ENCODE measurements at places on chromosomes 13 and 19.

DNA sequence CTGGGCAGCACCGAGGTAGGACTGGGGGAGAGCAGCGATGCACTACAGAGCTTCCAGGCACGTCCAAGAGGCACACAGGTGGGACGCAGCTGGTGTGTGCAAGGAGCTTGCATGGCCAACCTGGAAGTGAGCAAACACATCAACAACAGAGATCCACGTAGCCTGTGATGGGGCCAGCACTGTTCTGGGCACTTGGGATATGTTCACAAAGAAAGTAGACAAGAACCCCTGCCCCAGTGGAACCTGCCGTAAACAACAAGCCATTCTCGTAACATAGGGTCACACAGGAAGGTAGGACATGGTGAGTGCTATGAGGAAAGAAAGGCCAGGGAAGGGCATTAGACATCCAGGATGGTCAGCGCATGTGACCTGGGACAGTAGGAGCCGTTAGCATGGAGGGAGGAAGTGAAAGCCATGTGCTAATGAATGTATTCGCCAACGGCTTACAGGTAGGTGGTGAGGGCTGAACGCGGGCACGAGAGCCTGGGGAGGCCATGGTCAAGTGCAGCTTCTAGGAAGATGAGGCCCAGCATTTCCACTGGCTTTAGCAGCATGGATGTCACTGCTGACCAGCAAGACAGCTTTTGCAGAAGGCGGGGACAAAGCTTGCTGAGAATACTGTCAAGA, 105.5 kb downstream of the TEX26 start:
- DNase-seq = no peak

DNA sequence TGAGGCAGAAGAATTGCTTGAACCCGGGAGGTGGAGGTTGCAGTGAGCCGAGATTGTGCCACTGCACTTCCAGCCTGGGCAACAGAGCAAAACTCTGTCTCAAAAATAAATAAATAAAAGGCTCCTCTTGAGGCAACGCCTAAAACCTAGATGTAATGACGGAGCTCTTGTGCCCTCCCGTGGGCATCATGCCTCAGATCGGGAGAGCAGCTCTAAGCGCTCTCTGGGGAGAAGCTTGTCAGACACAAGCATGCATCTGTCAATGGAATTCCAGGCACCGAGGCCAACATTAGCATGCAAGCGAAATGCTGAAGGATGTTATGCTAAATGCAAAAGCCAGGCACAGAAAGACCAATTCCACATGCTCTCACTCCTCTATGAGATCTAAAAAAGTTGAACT, 45.6 kb upstream of the MRI1 start:
- DNase-seq = peak; percentile 37

- DNase-seq = no peak
Measured at GRCh38 chr13:36665630-36666029, 8.2 kb upstream of the SERTM1 start.

- DNase-seq = no peak
Measured at GRCh38 chr19:18300930-18301717, 19.7 kb upstream of the JUND start.

DNA sequence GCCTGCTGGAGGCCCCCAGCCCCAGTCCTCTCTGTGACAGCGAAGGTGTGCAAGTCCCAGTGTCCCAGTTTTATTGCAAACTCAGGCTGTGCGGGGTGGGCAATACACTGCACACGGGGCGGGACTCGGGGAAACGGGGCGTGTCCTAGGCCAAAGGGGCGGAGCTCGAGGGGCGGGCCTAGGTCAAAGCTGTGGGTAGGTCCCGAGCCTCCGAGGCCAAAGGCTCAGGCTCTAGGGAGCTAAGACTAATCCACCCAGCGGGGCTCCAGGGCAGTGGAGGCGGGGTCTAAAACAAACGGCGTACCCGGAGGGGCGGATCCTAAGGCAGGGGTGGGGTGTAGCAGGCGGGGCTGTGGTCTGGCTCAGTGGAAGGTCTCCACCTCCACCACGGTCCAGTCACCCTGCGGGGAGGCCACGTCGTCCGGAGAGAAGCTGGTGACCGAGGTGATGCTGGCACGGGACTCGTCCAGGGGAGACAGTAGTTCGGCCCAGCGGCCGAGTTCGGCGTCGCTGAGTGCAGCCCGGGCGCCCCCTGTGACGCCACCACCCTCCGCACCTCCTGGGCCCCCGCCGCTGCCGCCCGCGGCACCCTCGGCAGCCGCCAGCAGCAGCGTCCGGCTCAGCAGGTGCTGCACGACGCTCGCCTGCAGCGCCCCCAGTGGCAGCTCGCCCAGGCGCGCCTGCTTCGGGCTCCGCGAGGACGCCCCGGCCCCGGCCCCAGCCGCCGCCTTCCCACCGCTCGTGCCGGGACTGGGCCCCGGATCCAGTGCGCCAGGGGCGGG, 5.3 kb downstream of the PRR36 start:
- DNase-seq = no peak

- no peak for DNase-seq
Measured at GRCh38 chr19:46470376-46470775, 987 bp downstream of the PNMA8A start.

DNA sequence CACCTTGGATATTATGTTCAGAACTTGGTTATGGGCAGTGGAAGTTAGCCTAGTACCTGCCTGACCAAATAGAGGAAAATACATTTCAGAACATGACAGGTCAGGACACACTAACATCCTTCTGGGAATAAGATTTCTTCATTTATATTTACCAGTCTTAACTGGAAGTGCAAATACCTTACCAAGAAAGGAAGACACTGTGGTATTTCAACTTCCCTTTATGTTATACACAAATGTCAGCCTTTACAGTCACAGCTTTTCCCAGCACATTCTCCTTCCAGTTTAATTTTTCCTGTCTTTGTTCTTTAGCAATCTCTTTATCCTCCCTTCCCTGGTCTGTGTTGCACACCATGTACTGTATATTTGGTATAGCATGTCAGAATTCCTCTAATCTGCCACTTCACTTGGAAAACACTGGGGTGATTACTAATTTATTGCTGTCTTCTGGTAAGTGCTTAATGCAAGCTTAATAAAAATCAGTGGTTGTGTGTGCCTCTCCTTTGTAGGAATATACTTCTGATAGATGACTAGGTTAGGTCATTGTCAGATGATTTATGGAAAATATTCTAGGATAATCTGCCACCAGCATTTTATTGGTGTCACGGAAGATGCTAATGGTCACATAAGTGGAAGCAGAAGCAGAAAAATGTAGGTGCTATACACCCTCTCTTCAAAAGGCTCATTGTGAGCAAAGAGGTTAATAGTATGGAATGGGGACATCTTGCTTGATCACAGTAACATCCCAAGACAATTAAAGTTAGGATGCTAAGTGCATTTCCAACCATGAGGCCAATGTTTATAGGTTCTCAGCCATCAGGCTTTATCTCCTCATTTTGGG, 124.3 kb upstream of the STARD13 start:
- no peak for DNase-seq

DNA sequence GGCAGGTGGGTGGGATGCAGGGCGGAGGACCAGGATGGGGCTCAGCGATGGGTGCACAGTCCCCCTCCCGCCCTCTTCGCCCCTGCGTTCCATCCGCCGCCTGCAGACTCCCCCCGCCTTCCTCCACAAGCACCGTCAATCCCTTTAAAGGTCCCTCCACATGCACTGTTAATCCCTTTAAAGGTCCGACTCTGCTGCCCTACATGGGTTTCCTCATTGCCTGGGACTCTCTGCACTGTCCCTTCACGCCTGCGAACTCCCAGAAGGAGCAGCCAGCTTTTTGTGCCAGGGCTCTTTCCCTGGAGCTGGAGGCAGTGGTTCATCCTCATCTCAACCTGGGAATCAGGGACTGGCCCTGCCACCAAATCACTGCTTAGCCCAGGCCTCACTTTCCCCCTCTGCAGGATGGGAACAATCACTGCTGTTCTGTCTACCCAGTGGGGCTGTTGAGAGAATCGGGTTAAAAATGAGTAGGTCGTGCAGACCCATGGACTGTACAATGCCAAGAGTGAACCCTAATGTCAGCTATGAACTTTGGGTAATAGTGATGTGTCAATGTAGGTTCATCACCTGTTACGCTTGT, 20.4 kb downstream of the ZNF574 start:
- DNase-seq = no peak

DNA sequence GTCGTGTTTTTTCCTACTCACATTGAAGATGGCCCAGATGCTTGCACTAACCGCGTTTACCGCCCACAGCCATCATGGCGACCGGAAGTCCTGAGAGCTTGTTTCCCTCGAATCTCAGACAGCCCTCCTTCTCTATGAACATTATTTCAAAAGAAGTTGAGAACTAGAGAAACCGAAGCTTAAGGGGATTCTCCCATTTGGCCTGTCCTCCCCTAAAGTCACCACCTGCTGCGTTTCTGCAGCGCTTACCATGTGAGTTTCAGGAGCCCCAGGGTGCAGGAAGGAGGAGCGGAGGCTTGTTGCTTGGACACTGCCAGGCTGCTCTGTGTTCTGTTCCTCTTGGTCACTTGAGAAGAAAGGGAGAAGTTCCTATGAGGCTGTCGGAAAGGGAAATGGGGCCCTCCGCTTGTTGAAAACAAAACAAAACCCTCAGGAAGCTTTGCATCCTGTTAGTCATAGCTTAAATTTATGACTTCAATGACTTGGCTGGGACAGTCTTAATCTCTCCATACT, 6.2 kb downstream of the CARD8 start:
- DNase-seq = no peak

DNA sequence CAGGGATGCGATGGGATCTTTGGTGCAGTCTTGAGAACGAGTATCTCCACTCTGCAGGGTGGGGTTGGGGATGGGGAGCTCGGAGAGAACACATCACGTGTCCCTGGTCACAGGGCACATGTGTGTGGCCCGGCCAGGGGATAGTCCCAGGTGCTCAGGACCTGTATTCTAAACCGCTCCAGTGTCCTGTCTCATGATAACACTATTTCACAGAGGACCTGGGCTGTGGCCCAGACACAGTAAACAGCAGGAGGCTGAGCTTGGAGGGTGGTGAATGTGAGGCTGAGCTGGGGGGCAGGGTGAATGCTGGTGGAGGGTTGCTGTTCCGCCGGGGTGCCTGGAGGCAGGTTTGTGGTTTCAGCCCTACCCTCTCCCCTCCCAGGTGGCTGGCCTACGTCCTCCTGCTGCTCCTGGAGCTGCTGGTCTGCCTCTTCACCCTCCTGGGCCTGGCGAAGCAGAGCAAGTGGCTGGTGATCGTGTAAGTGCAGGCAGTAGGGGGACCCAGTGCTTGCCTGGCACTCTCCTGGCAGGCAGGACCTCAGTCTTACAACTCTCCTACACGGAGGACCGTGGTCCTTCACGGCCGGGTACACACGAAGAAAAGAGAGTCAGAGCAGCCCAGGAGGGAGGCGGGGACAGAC, 11.1 kb downstream of the TTYH1 start:
- no peak for DNase-seq
